Activated T-helper 2 cell treated with anti-CD3 and anti-CD28 coated beads, Interferon-gamma antibody, Interleukin-2, Interleukin-4, amounts not matched to agents 10 μg/mL and 5 μg/mL and 100 μg/mL, durations not matched to agents 14 hours and 24 hours and 36 hours (primary cell): ENCODE measurements at places on chromosomes 2 and 18.

GRCh38 chr18:48375150-48375800, 33.9 kb downstream of the ZBTB7C start:
- H3K27ac ChIP-seq: no peak overlapping the region
- H3K4me3 ChIP-seq: no peak overlapping the region

DNA sequence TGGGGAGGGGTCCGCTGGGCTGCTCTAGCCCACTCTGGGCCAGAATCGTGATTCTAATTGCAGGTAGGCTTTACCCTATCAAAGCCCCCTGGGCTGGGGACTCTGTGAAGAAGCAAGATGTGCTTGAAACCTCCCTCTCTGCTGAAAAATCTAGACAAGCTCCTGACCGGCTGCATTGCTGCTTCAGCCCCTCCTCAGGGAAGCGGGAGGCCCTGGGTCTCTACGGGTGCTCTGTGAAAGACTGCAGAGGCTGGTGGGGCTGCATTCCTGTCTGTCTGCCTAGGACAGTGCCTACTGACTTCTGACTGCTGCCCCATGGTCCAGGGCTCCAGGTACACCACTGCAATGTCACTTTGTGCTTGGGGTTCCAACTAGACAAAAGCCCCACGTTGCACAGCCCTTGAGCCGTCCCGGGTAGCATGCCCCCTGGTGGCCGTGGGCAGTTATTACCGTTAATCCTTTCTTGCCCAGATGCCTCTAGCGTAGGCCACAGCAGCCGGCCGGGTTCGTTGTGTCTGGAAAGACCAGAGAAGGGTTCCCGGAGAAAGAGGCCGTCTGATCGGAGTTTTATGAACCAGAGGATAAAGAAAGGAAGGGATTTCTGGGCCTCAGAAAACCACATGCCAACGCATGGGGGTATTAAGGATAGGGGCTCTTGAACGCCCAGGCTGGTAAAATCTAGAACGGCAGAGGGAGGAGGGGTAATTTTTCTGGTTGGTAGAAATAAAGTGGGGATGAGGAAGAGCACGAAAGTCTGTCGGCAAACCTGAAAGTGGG, 15.9 kb upstream of the C1QL2 start:
- H3K4me3 ChIP-seq: no peak overlapping the region
- H3K27me3 ChIP-seq: no peaks in the 10 kb centered on the region
- no peak overlapping the region for H3K27ac ChIP-seq

DNA sequence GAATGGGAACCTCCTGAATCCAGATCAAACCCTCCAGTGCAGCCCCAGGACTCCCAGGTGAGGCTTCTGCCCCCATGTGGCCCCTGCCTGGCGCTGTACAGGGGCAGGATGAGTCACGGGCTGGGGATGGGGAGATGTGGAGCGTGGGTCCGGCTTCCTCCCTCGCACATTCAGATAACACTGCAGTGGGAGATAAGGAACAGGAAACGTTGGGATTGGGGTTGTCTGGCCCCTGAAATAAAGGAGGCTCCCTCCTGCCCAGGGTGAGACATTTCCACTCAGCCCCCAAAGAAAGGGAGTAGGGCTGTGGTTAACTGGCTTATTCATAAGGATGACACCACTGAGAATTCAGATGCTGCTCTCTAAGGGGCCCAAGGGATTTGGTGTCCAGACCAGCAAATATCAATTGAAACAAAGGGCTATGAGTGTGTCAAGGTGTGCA, 30.7 kb downstream of the IGFBP5 start:
- no peak overlapping the region for H3K4me3 ChIP-seq
- DNase-seq: no peak
- no peak overlapping the region for H3K27ac ChIP-seq
- peaks cover 3% of the 10 kb centered on the region for H3K27me3 ChIP-seq
- H3K4me1 ChIP-seq: no peaks in the 10 kb centered on the region
- no peaks in the 10 kb centered on the region for H3K36me3 ChIP-seq

DNA sequence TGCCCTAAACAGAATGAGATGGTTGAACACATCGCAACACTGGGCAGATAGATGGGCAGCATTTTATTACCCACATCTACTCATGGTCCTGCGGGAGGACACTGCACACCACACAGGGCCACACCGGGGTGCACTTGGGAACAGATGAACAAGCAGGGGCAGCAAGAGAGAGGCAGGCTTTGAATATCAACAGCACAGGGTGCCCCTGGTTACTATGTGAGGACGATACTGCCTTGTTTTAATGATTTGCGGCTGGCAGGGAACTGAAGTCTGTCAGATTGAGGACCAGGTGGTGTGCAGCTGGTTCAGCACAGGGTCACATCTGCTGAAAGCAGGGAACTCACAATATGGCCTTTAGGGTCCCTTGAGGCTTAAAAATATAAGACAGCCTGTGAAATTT, 195.7 kb downstream of the PIEZO2 start:
- H3K4me1 ChIP-seq: no peaks in the 10 kb centered on the region
- H3K27ac ChIP-seq: no peak overlapping the region
- no peaks in the 10 kb centered on the region for H3K36me3 ChIP-seq
- no peak for DNase-seq
- H3K4me3 ChIP-seq: no peak overlapping the region

GRCh38 chr18:58998401-58999203, 133.9 kb downstream of the ZNF532 start:
- no peak for DNase-seq
- no peaks in the 10 kb centered on the region for H3K36me3 ChIP-seq
- H3K4me1 ChIP-seq: no peaks in the 10 kb centered on the region
- no peak overlapping the region for H3K4me3 ChIP-seq
